ENCODE measurements at places on chromosomes 5 and 9.

GRCh38 chr5:35736280-35736679, 118.6 kb downstream of the SPEF2 start:
- no peak for DNase-seq

- no peak for DNase-seq
Measured at GRCh38 chr5:6585939-6586646, 46.8 kb downstream of the NSUN2 start.

- DNase-seq, result no peak
Measured at GRCh38 chr9:92895812-92896436, 18.1 kb upstream of the ZNF484 start.

DNA sequence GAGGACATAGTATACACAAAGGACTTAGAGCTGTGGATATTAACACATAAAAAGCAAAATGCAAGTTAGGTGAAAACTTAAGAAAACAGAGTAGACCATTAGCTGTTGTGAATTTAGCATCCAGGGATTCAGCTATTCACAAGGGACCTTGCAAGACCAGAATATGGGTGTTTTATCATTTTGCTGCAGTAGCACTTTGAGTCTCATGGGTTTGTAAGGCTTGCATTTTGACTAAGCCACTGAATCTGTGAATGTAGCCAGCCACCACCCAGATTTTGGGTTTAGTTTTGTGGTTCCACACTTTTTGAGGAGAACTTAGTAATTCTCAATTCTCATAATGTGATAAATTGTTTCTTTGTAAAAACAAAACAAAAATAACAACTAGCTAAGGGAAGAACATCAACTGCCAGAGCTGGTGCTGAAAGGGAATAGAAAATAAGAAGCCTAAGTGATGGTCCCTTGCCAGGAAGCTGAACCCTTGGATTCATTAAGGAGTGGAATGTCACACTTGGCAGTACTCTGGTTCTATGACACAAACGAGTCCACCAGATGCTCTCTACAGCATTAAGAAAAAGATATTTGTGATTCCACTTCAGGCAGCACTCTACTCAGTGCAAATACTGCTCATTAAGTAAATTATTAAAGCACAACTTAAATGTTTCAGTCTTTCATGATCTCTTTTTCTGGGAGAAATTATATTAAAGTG, 557.4 kb upstream of the ZNF462 start:
- DNase-seq, result no peak

GRCh38 chr9:88725300-88726019, 190.5 kb downstream of the NXNL2 start:
- DNase-seq, result no peak

All from stimulated activated CD4-positive, alpha-beta T cell treated with anti-CD3 and anti-CD28 coated beads, Interleukin-1b, Interleukin-23, amount 100 ng/mL, for 24 hours (primary cell).